Hematopoietic multipotent progenitor cell (in vitro differentiated cells): ENCODE measurements at places on chromosomes 1 and 21. TPM values are rescaled to one million over a fixed set of nuclear protein-coding genes. Genes with fewer than 3 reads are reported as not detected.

The SMIM11 gene
- total RNA-seq, result 3.5 TPM

The SCMH1 gene
- 39.3 TPM for total RNA-seq

The CTSK gene
- 0.54 TPM for total RNA-seq

The LYPLAL1 gene
- total RNA-seq, result 5.7 TPM

The CLDN19 gene
- under 0.01 TPM for total RNA-seq

The OR2T35 gene
- total RNA-seq, result not detected
